Stimulated activated CD8-positive, alpha-beta memory T cell treated with anti-CD3 and anti-CD28 coated beads, Interleukin-4, amount 100 ng/mL, for 4 hours (primary cell): ENCODE measurements at places on chromosomes 3 and 15.

DNA sequence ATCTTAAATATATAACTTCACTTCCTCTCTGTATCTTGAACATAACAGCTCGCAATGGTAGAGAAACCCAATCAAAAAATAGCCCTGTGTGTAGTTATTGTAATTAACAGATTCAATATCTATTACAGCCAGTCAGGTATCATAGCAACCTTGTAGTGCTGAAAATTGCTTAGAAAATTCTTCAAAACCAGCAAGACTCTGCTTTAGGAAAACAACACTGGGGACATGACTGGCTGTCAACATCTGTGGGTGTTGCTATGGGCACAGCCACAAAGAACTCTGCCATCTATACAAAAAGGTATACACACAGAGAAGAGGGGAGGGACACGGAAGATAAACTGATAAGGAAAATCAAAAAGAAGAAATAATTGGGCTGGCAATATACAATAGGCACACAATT is 101.2 kb downstream of the WDR72 start:
- no peak for DNase-seq

GRCh38 chr15:33778852-33779251 is 189.4 kb upstream of the CHRM5 start:
- DNase-seq, result no peak

DNA sequence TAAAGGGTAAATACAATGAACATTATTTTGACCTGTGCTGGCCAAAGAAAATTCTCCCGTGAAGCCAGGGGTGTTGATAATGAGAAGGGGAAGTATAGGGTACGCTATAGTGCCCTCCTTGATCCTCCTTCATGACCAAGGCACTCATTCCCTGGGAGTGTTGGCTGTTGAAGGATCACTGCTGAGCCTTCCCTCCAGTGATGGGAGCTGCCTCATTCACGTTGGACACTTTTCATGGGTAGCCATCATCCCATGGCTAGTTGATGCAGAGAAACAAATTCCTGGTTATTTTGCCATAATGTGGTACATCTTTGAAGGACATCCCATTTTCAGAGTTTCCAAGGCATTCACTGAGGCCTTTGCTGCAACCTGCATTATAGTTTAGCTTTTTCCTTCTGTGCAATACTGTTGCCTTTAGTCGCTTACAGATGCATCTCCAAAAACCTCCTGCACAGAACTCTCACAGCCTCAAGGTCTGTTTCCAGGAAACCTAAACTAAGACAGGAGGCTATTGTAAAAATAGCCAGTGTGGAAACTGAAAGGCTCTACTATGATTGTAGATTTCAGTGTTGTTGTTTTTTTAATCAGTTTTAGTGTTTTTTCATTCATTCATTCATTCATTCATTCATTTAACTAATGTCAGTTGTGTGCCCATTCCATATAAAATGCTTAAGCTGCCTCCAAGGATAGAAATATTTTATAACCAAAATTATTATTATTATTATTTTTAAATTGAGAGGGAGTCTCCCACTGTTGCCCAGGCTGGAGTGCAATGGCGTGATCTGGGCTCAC is 40.8 kb downstream of the TGFBR2 start:
- no peak for DNase-seq

GRCh38 chr3:7709376-7710082 is 792.1 kb upstream of the LMCD1 start:
- DNase-seq, result no peak

DNA sequence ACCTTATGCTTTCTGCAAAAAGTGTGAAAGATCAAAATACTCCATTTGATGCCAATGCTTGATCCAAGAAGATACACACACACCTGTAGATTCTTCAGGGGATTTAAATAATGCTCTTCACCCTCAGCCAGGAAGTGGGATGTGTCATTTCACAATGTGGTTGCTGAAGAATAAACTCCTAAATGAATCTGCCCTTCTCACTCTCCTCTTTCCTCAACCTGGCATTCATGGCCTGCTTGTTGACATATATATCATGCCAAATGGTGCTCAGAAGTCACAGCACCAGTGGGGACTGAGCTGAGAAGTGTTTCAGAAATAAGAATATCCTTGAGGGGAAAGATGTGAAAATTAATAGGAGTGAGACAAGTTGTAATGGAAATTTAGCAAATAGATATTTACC is 146.6 kb upstream of the ARHGEF26 start:
- no peak for DNase-seq

GRCh38 chr15:85141726-85142125 is 160.1 kb downstream of the PDE8A start:
- DNase-seq, result no peak

DNA sequence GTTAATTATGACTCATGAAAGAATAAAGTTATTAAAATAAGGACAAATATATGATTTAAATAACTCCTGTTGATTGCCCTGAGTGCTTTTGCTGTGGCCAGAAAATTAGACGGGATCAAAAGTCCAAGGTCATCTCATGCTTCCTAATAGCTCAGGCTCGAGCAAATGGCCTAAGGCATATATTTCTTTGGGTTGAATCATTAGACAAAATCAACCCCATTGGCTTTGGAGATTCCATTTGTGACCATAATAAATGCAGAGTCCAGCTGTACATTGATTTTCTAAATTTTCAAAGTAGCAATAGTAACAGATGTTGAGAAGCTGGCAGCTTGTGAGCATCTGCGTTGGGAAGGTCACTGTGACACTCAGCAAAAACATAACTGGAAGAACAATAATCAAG is 464.5 kb upstream of the TGFBR2 start:
- no peak for DNase-seq

GRCh38 chr15:90701880-90702630 is 15.1 kb upstream of the BLM start:
- no peak for DNase-seq

- no peak for DNase-seq
Observed at GRCh38 chr3:124764746-124765145, 34.5 kb downstream of the UMPS start.

DNA sequence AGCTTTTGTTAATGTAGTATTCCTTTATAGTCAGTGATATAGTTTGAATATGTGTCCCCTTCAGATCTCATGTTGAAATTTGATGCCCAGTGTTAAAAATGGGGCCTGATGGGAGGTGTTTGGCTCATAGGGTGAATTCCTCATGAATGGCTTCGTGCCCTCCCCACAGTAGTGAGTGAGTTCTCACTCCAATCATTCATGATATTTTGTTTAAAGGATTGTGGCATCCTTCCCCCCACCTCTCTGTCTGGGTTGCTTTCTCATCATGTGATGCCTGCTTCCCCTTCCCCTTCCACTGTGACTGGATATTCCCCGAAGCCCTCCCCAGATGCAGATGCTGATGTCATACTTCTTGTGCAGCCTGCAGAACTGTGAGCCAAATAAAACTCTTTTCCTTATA is 649.8 kb upstream of the NR2F2 start:
- no peak for DNase-seq

DNA sequence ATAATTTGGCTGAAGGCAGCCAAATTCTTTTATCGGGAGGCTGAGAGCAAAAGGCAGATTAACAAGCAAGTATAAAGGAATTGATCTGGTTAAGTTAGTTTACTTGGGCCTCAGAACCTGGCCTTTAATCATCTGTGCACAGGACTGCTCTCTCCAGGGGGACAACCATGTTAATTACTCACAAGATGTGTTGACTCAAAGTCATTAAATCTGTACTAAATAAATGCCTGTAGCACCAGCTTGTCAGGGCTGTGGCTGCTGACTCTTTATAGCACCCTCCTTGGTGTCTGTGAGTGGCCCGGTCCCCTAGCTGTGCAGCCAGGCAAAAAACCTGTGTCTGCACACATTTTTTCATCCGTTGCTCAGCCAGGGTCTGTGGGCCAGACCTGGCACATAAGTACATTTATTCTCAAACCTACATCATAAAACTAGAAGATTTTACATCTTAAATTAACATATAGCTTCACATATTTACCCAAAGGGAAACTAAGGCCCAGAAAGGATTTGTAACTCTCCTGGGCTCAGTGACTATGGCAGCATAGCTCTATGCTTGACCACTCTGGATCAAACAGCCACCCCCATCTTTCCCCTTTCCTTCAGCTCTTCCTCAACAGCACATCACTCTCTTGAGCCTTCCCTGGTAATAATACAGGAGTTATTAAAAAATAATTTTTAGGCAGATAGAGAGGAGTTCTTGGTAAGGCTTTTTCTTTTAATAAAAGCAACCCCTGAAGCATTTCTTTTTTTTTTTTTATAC is 51.4 kb downstream of the NCEH1 start:
- no peak for DNase-seq

GRCh38 chr15:85016275-85016674 is 34.6 kb downstream of the PDE8A start:
- DNase-seq, result no peak

DNA sequence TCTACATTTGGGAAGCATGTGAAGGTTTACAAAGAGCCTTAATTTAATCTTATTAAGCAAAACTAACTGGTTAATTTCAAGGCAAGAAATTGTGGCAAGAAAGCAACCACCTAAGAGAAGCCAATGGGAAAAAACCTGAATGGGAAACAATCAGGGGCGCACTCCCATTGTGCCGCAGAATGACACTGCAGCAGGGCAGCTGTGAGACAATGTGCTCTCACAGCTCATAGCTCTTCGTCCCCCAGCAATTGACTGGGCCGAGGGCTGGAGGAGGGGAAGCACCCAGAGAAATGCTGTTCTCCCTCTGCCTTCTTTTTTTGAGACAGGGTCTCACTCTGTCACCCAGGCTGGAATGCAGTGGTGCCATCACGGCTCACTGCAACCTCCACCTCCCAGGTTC is 93.3 kb upstream of the RAD18 start:
- DNase-seq, result no peak

DNA sequence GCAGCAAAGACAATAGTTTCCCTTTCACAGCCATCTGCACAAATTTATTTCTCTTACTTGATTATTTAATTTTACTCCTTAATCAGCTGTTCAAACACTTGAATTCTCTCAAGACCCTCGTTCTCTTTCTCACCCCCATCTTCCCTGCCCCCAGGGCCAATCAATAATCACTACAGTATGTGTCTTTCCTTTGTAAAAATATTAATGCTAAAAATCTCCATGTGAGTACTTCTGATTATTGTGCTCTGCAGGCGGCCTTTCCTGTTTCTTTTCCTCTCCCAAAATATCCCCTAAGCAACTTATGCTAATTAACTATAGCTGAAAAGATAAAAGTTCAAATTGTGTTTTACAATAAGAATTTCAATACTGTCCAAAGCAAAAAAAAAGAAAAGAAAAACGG is 617.0 kb upstream of the CBLB start:
- no peak for DNase-seq

GRCh38 chr3:136905549-136905948 is 43.5 kb downstream of the NCK1 start:
- no peak for DNase-seq

GRCh38 chr15:45376300-45376928 is 1.9 kb downstream of the GATM start:
- no peak for DNase-seq

DNA sequence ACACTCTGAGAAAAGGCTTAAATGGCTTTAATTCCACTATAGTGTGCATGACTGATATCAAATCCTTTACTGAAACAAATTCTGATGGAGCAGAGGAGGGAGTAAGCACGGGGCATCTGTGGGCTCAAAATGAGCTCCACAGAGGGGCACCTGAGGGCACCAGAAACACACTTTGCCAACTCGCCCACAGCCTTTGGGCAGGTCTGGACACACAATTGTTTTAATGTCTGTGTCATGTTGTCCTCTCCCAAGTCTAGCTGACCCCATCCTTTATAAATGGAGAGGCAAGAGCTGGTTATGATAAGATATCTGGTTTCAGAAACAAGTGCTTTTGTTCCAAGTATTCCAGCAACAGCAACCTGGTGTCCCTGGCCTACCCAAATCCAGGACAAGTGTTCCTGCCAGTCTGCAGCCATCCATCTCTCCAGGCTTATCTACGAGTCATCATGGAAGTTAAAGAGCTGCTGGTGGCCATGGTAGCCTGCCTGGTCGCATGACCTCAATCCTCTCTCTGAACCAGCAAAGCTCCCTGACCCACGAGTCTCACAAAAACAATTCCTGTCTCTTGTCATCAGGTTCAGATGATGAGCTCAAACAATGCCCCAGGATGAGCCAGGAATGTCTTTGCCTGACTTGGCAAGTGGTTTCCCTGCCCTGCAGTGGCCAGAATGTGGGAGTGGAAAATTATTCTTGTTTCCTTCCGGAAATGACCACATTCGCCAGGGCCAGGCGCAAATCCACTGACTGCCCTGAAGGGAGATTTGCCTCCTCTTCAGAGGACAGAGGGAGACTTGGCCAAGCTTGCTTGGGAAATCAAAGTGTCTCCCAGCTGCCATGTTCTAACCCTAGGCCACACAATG is 64.4 kb upstream of the TPM1 start:
- DNase-seq, result no peak

- no peak for DNase-seq
Observed at GRCh38 chr3:74538669-74539068, 75.8 kb downstream of the CNTN3 start.

GRCh38 chr3:178634975-178635374 is 98.7 kb downstream of the KCNMB2 start:
- no peak for DNase-seq

GRCh38 chr15:81264072-81264857 is 59.7 kb downstream of the STARD5 start:
- no peak for DNase-seq

DNA sequence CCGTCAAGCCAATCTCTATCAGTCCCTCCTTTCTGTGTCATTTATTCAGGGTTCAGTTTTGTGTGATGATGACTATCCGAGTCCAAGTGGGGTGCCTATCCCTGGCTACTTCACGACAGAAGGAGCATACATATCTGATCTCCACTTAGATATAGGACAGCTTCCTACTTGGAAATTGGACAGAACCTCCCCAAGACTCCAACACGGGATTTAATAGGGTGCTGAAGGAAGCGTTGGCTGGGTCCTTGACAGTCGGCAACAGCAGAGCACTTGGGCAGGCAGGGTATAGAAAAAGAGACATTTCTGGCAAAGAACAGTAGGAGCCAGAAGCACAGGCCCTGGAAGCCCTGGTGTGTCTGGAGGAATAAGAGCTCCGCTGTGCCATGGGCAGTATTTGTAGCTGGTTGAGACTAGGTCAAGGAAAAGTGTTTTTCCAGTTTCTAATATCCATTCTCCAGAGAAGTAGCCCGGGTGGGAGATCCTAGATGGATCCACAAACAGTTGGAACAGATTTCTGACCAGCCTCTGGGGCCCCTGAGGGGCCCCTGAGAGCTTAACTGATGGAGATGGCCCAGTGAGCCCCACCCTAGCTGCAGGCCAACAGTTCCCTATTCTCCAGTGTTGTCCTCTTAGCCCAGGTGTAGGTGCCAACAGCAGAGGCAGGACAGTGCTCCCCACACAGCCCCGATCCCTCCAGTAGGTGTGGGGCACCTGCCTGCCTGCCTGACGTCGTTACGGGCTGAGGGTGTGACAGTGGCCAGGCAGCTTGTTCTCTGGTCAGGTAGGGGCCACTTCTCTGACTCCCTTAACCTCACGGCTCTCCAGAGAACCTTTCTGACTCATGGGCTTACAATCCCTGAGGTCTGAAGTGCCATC is 130.8 kb downstream of the CHCHD6 start:
- DNase-seq, result no peak
